ENCODE measurements at places on chromosomes 3 and 15. TPM values are rescaled to one million over a fixed set of nuclear protein-coding genes. Genes with fewer than 3 reads are reported as not detected.

Gene SLC2A2
- total RNA-seq: not detected

Gene CRYBG3
- 1.1 TPM for total RNA-seq

Gene ACTL6A
- 24.1 TPM for total RNA-seq

Gene NRROS
- total RNA-seq: 56.2 TPM

Gene TOP2B
- 152 TPM for total RNA-seq

Gene CLCN2
- 8.1 TPM for total RNA-seq

Gene TMEM40
- total RNA-seq: 6.5 TPM

Gene DNAH12
- 0.30 TPM for total RNA-seq

Gene IP6K2
- total RNA-seq: 151 TPM

- peak; percentile 26 for DNase-seq
Observed at GRCh38 chr3:189233225-189233858, 61.6 kb downstream of the TPRG1 start.

- DNase-seq: no peak
Observed at GRCh38 chr3:70742081-70742480, 429.6 kb upstream of the MDFIC2 start.

- no peak for DNase-seq
Observed at GRCh38 chr3:125582707-125583106, 12.6 kb downstream of the OSBPL11 start.

GRCh38 chr3:171712171-171712938 lies 97.9 kb downstream of the PLD1 start:
- DNase-seq: no peak

DNA sequence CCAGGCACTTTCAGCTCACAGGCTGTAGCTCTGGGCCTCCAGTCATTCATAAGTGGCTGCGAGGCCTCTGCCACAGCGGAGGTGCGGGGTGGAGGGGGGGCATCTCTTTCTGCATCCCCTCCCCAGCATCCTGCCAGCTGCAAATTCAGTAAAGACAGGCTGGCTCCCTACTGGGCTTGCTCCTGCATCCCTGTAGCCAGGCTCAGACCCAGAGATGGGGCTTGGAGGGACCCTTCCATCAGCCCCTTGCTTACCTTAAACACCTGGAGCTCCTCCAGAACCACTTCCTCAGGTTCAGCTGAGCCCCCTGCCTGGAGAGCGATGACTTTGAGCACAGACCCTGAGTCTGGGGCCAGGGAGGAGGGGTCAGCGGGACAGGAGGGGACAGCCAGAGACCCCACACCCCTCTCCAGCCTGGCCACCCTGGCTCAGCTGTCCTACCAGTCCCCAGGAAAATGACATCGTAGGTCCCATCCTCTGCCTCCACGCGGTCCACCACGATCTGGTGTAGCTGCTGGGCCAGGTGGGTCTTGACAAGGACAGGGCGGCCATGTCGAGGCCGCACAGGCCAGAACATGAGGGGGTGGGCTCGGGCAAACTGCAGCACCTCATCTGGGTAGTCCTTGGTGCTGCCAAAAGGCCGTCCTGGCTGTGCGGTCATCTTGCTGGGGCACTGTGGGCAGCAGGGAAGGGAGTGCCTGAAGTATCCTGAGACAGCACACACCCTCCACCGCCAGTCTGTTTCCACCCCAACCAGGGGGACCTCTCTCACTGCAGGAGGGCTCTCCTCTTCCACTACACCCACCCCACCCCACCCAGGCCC lies 5.3 kb downstream of the SEMA3G start:
- DNase-seq: no peak

GRCh38 chr3:87627316-87627715 lies 350.9 kb upstream of the POU1F1 start:
- DNase-seq: no peak

GRCh38 chr3:67559029-67559605 lies 95.3 kb downstream of the SUCLG2 start:
- DNase-seq: no peak

DNA sequence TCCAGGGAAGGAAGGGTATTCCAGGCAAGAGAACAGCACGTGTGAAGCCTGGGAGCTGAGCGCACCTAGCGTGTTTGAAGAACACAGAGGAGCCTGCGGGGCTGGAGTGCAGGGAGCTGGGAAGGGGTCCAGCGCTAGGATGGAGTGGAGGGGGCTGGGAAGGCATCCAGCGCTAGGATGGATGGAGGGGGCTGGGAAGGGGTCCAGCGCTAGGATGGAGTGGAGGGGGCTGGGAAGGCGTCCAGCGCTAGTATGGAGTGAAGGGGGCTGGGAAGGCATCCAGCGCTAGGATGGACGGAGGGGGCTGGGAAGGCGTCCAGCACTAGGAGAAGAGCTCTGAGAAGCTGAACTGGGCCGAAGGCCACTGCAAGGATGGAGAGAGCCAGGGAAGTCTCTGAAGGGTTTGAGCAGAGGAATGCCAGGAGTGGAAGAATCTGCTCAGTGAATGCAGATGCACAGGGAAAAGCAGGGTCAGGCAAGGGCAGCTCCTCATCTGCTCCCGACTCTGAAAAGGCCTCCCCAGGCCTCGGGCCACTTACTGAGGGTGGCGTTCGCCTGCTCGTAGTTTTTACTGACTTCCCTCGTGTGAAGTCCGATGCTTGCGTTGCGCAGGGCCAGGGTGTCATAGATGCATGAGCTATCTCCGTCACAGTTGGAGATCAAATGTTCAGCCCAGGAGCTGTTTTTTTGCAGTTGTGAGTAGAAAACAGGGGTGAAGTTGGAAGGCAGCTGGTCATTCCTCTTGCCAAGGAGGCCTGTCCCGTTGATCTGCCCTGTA lies 39.8 kb downstream of the MUC20 start:
- no peak for DNase-seq

GRCh38 chr3:182165234-182165633 lies 453.5 kb downstream of the SOX2 start:
- no peak for DNase-seq

- no peak for DNase-seq
Observed at GRCh38 chr3:156037356-156037755, 83.0 kb upstream of the KCNAB1 start.

Data from natural killer cell (primary cell).